Stimulated activated CD4-positive, alpha-beta T cell treated with anti-CD3 and anti-CD28 coated beads, TNF-alpha, amount 100 ng/mL, for 48 hours (primary cell): ENCODE measurements at places on chromosomes 7 and 10.

DNA sequence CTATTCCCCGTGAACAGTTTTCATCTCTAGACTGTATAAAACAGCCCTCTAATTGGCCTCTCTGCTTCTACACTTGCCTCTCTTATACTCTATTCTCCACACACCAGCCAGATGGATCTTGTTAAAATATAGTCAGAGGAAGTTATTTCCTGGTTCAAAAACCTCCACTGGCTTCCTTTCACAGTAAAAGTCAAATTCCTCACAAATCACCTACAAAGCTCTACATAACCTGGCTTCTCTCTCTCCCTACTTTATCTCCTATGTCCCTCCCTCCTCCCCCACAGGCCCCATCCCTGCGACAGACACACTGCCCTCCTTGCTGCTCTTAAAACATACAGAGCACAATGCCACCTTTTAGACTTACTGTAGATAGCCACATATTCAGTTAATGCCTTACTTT, 60.1 kb downstream of the TPK1 start:
- no peak for DNase-seq

DNA sequence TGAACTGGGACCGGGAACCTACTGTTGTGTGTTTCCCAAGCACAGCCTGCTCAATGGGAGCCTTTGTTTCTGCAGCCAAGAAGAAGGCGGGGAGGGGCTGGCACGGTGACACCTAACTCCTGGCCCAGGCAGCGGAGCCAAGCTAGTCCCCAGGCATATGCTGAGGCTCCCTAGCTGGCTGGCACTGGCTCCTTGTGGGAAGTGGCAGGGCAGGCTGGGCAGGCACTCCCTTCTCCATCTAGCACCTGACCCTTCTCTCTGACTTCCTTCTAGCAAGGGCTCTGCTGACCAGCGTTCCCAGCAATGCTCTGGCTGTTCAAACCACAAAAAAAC, 325.0 kb downstream of the PLXNA4 start:
- no peak for DNase-seq

- DNase-seq = no peak
These were observed 20.8 kb upstream of the VOPP1 start for GRCh38 chr7:55593172-55593514.

DNA sequence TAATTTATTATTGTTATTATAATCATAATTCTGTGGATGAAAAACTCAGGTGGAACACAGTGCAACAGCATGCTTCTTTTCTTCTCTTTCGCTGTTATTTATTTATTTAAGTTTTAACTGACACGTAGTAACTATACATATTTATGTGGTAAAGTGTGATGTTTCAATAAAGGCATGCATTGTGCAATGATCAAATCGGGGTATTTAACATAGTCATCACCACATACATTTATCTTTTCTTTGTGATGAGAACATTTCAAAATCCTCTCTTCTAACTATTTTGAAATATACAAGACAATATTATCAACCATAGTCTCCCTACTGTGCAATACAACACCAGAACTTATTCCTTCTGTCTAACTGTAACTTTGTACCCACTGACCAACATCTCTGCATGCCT, 152.5 kb upstream of the LYZL1 start:
- no peak for DNase-seq

DNA sequence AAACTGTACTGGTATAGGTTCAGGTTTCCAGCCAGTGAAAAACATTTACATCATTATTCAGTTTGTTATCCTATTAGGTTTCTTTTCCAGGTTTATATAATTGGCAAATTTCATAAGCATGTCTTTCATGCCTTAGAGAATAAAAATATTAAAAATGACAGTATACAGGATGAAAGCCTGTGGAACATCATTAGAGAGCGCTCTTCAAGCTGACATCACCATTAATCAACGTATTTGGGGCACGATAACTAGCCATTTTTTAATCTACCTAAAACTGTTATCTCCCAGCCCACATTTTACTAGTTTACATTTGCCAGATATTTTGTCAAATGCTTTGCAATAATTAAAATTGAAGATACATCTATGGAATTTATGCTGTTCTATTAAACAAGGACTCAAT, 714.1 kb downstream of the CNTNAP2 start:
- DNase-seq = no peak

DNA sequence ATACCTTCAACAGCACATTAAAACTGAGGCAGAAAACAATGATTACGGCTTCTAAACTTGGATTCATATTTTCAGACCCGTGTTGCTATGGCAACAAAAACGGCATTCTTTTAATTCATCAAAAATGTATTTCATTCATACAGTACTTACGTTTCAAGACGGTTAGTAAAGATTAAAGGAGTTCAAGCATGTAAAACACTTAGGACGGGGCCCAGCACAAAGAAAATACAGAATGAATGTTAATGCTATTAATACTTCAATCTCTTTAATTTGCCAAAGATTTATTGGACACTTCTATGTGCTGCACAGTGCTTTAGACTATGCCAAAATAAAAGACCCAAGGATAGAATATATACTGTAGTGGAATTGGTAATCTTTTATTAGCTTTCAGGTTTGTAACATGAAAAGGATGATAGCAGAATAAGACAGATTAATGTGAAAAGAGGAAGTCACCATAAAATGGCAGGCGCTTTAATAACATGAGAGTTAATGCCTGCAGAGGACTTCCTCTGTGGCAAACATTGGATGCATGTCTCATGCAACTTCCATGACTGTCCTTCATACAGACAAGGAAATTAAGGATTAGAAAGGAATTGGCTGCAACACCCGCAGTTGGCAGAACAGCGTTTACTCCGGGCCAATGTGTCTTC, 201.6 kb upstream of the KLF6 start:
- DNase-seq = no peak

DNA sequence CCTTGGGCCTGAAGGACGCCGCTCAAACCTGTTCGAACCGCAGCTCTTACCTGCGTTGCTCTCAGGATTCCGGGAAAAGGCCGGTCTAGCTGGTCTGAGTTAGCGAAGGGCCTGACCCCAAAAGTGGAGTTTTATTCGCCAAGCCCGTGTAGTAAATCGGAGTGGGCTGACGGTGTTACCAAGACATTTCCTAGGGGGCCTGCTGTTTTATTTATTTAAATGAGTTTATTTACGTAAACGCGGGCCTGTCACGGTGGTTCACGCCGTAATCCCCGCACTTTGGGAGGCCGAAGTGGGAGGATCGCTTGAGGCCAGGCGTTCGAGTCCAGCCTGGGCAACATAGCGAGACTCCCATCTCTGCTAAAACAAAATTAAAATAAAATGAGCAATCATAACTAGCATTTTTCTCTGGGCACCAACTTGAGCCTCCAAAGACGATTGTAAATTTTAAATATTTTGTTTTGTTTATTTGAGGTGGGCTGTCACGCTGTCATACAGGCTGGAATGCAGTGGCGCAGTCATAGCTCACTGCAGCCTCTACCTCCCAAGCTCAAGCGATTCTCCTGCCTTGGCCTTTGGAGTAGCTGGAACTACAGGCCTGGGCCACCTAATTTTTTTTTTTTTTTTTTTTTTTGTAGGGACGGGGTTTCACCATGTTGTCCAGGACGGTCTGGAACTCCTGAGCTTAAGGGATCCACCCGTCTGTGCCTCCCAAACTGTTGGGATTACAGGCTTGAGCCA, 903 bp downstream of the ZNF655 start:
- DNase-seq = no peak

DNA sequence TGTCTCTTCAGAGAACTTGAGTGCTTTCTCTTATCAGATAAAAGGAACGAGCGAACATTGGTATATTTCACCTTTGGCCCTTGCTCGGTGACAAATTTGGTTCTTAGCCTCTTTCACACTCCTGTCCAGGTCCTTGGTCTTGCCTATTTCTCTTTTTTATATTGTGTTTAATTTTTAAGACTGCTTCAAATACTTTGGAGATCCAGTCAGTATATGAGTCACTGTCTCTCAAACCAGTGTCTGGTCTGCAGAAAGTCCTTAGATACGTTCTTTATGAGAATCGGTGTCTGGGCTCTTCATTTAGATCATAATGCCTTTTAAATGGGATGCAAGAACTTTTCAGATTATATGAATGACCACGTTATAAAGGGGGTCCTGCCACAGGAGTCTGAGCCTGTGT, 55.0 kb downstream of the PIK3AP1 start:
- no peak for DNase-seq

DNA sequence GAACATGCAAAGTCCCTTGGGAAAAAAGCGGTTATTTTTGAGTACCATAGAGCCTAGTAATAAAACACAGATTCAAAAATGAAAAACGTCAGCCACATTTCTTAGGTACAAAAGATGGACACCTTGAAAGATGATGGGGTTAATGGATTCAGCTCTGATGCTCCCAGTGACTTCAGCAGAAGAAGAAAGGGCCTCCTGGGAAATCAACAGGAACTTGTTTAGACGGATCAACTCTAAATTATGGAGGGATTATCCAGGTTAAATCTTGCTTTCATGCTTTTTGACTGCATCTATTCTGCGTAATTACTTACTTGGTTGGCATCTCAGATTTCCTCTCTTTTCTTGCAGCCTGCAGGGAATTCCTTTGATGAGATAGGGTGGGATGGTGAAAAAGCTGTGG, 82.5 kb downstream of the TMEM178B start:
- no peak for DNase-seq

- DNase-seq = no peak
These were observed 28.9 kb upstream of the MRPS33 start for GRCh38 chr7:141043616-141044015.

DNA sequence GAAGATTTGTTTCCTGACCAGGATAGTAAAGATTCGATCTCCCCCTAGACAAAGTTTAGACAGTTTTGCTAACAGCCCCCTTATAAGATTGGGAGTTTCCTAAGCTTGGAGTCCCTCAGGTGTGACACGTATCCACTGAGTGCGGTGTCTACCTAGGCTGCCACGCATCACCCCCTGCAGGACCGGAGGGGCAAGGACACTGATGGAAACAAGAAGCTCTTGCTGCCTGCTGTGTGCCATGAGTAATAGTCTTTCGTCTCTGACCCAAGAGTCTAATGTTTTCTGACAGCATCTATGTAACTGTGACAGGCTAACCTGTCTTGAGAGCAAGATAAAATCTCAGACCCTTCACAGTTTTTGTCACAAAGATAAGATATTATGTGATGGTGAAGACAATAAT, 173.5 kb downstream of the SEMA3E start:
- DNase-seq = no peak

GRCh38 chr7:151694828-151695580, 175.3 kb upstream of the RHEB start:
- DNase-seq = no peak

DNA sequence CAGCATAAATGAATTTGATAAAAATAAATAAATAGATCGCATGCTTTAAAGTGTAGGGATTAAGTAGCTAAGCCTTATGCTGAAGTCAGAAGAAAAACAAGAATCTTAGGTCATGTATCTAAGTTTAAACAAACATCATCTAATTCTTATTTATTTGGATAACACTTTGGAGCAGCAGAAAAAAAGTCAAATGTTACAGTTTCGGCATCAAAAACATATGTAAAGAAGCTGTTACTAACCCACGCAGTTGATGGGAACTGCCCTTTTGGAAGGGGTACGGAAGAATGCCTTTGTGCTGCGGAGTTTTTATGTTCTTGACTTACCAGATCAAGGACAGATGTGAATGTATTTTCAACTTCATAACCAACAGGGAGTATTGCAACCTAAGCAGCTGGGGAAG, 37.3 kb upstream of the HABP2 start:
- DNase-seq = no peak

GRCh38 chr10:131693766-131694165, 207.0 kb upstream of the PPP2R2D start:
- no peak for DNase-seq

DNA sequence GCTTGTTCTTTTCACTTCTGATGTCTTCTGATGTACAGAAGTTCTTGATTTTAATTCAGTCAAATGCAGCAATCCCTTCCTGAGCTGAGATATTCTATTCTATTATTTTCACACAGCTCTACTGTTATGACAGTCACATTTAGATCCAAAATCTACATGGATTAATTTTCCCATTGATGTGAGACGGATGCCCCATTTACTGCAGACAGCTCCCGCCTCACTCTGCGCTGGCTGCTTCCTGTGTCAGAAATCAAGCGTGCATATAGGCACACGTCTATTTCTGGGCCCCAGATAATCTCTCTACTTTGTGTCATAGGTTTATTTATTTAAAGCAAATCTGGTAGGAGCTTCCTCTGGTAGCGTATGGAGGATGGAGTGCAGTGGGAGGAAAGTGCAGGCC, 6.7 kb downstream of the BNIP3 start:
- DNase-seq = no peak

- DNase-seq = no peak
These were observed 72.5 kb upstream of the CTBP2 start for GRCh38 chr10:125232841-125233240.

- no peak for DNase-seq
These were observed 49.3 kb upstream of the HBP1 start for GRCh38 chr7:107119376-107120105.

DNA sequence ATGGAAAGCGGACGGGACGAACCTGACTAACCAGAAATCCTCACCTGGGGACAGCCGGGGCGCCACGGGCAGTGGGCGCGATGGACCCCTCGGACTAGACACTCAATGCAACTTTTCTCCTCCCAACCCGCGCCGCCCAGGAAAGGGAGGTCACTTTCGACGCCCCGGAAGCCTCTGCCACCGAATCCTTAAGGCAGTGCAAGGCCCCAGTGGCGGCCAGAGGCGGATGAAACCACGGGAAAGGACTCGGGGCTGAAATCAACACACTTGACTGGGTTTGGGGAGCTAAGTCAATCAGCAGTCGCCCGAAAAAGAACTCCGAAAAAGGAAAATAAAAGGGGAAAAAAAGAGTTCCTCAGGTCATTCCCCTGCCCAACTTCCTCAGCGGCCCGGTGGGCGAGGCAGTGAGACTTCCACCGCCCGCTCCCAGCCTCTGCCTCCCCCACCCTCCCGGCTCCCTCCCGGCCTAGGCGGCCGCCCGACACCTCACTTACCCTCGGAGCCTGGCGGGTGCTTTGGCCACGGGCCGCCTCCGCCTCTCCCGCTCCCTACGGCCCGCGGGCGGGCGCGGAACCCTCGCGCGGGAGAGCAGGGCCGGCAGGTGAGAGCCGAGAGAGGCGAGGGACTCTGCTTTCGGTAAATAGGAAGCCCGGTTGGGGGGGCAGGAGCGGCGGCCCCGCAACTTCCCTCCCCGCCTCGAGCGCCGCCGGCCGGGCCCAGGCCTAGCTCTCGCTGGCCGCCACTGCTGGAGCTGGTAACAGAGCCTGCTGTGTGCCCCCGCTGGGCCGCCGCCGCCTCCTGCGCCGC, 518 bp downstream of the WAPL start:
- DNase-seq = no peak

- DNase-seq = no peak
These were observed 20.4 kb downstream of the GRID2IP start for GRCh38 chr7:6530626-6531491.

- DNase-seq = no peak
These were observed 207.6 kb downstream of the SKIDA1 start for GRCh38 chr10:21317902-21318301.
